A172 (cell line): ENCODE measurements at places on chromosomes 7 and 10. TPM values are rescaled to one million over a fixed set of nuclear protein-coding genes. Genes with fewer than 3 reads are reported as not detected.
A peak's percentile ranks its signal among the peaks of the same experiment; 100 is the strongest.

GRCh38 chr7:73968487-73968886 is 59.5 kb upstream of the ELN start:
- no peak for DNase-seq

- no peak for DNase-seq
Measured at GRCh38 chr10:125340903-125341302, 180.5 kb upstream of the CTBP2 start.

- no peak for DNase-seq
Measured at GRCh38 chr7:148304456-148304855, 286.1 kb upstream of the C7orf33 start.

DNA sequence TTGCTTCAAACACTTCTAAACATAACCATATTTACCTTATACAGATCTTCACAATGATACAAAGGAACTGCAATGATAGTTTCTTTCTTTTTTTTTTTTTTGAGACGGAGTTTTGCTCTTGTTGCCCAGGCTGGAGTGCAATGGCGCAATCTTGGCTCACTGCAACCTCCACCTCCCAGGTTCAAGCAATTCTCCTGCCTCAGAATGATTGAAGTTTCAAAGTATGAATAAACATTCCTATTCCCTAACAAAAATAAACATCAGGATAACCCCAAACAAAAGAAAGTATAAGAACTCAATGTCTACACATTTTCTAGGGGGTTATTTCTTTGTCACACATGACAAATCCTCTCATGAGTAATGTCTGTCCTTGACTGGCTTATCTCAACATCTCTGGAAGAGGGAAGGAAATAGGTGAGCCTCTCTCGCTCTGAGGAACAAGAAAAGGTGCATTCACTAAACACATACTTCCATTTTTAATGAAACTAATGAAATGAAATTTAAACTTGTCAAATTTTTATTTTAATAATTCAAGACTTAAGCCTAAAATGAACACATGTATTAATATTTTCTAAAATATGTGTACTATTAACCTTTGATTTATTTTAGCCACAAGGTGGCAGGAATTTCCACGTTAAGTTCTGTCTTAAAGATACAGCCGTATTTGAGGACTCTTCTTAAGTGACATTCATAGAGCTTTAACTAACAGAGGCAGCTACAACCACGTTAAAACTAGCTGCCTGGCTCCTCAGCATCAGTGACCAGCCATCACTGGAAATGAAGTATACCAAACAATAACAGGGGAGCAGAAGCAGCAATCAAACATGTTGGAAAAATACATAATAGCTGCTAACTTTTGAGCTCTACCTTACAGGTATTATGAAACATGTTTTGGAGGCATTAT is 58.3 kb downstream of the MALSU1 start:
- DNase-seq, result peak; percentile 70

DNA sequence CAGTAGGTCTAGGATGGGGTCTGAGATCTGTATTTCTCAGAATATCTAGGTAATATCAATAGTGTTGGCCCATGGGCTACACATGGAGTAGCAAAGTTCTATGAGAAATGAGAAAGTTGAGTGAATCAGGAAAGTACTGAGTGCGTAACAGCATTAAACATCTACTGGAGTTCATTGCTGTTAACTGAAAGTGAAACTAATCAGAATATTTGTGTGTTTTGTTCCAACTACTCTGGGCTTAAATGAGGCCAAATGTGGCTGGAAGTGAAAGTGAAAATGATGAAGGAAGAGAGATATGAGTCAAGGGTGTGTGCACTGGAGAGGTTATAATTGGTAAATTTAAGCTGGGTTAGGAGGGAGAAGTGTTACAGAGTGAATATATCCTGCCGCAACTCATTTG is 46.5 kb downstream of the TMEM106B start:
- DNase-seq, result peak; percentile 56

- no peak for DNase-seq
Measured at GRCh38 chr10:130040817-130041330, 69.8 kb downstream of the C10orf143 start.

GRCh38 chr7:82051601-82052000 is 281.8 kb upstream of the HGF start:
- DNase-seq, result no peak

DNA sequence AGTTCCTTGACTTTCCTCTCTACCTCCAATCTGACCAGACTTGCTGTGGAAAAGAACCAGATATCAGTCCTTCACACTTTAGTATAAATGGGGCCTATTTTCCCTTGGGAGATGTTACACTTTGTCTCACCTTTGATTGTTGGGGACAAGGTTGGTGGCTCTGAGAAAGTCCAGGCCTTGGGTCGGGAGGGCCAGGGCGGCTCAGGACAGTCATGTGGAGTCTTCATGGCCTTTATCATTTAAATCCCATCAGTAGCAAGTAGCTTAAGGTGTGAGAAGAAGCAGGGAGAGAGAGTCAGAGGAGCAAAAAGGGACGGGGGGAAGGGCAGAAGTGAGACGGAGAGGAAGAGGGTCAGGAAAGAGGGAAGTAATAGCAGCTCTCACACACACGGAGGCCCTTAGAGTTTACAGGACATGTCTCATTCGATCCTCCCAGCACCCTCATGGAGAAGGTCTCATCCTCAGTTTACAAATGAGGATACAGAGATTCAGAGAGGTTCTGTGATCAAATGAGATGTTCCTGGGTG is 40.5 kb downstream of the TBATA start:
- DNase-seq, result no peak

DNA sequence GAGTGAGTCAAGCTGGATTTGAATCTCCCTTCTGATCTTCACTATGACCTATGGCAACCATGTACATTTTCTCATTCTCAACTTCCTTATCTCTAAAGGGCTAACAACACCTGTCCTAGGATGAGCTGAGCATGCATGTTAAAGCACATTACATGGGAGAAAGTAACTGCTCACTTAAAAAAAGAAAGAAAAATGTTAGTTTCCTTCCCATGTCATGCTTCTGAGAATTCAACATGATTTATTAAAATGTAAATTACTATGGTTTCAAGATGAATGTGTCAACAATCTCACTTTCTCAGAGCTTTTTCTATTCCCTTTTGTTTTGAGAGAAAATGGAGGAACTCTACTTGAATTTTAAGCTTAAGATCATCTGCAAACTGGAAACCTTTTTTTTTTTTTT is 295.3 kb downstream of the SKIDA1 start:
- no peak for DNase-seq

DNA sequence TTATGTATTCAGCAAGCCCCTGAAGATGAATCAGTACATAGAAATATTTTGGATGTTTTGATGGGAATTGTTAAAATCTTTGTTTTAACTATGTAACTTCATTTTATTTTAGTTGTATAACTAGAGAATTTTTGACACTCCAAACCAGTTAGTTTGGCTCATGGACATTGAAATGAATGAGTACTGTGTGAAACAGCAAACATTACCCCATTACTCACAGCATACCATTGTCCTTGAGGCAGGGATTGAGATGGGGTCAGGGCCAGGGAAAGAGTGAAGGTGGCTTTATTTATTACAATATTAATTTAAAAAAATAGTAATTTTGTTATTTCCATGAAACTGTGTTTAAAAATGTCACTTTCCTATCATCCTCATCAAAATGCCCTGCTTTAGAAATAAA is 4.8 kb upstream of the BMPER start:
- no peak for DNase-seq

- peak; percentile 27 for DNase-seq
Measured at GRCh38 chr7:7829667-7830066, 111.3 kb upstream of the RPA3 start.

INA gene
- not detected in 2 replicates for total RNA-seq

HOXA11 gene
- 1.2 TPM in 2 replicates for total RNA-seq

CCDC146 gene
- 0.46 and 1.2 TPM in 2 replicates for total RNA-seq

ZMIZ2 gene
- total RNA-seq, result 12.7 and 13.9 TPM in 2 replicates

CPXM2 gene
- total RNA-seq, result not detected in 2 replicates
